ENCODE measurements at places on chromosomes 3 and 15.

- peak; percentile 85 for DNase-seq
These were observed at the start of gene ALG3 for GRCh38 chr3:184248454-184249411. Gene ALG3 (minus strand): TSS chr3:184248962. CDS start chr3:184248940, 22 bp downstream.

- peak; percentile 87 for DNase-seq
These were observed 281.9 kb upstream of the LRRFIP2 start for GRCh38 chr3:37456270-37456708.

DNA sequence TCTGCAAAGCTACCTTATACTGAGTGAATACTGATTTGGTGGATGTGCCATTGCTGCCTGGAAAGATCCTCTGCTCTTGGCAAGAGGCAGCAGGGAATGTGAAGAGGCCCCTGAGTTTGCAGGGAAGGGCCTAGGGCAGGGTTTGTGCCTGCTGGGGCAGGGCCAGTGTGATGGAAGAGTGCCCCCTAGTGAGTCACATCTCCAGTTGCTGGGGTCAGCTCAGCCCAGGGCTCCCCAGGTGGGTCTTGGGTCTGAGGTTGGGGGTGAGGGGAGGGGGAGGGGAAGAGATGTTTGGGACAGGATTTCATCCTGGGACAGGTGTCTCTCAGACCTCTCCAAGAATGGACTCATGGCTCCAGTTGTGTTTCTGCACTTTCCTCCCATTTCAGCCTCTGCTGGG is 4.1 kb upstream of the AMOTL2 start:
- no peak for DNase-seq

GRCh38 chr3:39264053-39264452 is 15.8 kb downstream of the CX3CR1 start:
- no peak for DNase-seq

DNA sequence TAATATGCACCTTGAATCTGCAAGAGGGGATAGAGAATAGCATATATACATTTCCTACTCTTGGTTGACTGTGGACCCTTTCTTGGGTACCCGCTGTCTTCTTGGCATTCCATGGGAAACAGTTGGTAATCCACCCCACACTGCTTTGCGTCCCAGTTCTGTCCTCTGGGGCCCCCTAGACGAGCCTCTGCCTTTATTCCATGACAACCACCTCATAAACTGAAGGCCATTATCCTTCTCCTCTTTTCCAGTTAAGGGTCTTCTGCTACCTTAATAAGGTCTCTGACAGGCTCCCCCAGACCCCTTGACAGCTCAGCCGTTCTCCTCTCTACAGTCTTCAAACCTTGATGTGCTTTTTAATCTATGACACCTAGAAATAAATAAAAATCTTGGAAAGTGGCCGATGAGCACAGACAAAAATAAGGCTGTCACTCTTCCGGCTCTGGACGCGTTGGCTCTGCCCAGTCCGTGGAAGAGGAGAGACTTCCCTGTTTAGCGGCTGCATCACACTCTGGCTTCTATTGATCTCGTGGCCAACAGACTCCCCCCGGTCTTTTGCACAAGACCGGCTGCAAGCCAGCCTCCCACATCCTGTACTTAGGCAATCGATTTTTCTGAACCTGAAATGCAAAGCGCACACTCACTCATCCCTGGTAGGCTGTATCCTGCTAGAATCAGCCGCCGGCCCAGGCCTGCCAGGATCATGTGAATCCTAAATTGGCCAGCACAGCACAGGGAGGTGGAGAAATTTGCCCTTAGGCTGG is 251.0 kb upstream of the TLE3 start:
- DNase-seq = no peak

DNA sequence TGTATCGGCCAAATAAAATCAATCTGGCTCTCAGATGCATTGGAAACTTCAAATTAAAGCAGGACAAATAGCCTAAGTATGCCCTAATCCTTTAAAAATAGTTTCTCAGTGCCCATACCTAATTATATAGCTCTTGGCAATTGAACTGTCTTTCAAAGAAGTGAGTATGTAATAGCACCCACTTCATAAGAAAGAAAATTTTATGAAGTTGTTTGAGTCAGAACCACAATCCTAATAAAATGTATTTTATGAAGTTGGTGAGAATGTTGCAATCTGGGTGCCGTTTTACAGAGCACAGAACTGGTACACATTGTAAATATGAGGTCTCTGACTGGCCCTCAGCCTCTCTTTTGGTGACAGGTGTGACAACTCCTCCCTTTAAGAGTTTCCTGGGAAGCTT is 45.4 kb downstream of the EPHB1 start:
- DNase-seq = no peak

- no peak for DNase-seq
These were observed 19.4 kb upstream of the ATP8B4 start for GRCh38 chr15:50138391-50138790.

DNA sequence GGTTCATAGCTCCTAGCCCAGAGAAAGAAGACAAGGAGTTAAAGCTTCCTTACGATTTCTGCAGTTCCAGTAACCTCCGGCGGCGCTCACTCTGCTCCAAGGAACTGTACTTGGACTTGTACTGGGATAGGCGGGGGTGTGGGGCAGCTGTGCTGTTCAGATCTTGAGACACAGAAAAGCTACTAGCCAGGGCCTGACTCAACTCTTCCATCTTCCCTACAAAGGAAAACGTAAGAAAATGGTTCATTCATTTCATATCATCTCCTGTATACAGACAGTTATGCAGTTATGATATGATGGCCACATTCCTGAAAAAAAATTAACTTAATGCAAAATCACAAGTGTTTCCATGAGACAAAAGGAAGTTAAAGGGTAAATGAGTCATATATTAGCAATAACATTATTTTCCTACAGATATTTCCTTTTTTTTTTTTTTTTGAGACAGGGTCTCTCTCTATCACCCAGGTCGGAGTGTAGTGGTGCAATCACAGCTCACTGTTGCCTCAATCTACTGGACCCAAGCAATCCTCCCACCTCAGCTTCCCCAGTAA is 4.6 kb downstream of the SNUPN start:
- peak; percentile 77 for DNase-seq

DNA sequence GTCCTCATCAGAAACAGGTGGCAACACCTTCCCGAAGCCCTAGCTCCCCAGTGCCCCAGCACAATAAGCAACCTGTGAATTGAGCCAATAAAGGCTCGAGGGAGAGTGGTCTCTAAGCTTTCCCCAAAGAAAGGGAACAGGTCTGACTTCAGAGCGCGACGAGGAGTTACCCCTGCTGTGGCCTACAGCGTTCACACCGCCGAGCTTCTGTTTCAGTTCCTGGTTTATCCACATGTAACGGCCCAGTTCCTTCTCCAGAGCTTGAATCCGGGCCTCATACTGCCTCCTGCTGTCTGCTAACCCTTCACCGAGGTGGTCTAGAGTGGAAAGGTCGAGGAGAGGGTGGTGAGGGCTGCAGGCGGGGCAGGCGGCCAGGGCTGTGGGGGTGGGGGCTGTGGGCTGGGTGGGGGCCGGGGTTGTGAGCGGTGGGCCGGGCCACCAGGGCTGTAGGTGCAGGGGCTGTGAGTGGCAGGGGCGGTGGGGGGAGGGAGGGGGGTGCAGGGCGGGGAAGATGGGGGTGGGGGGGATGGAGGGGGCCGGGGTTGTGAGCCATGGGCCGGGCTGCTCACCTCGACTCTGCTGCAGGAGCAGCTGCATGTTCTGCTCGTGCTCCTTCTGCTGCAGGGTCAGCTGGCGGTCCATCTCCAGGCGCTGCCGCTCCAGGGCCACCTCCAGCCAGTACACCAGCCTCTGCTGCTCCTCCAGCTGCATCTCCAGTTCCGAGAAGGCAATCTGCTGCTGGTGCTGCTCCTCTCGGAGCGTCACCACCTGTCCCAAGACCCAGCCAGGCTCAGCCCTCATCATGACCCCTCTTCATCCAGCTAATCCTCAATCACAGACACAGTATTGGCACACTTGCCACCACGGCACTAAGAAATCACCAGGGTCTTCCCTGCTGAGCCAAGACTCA is 26.2 kb downstream of the KIF7 start:
- DNase-seq = no peak

DNA sequence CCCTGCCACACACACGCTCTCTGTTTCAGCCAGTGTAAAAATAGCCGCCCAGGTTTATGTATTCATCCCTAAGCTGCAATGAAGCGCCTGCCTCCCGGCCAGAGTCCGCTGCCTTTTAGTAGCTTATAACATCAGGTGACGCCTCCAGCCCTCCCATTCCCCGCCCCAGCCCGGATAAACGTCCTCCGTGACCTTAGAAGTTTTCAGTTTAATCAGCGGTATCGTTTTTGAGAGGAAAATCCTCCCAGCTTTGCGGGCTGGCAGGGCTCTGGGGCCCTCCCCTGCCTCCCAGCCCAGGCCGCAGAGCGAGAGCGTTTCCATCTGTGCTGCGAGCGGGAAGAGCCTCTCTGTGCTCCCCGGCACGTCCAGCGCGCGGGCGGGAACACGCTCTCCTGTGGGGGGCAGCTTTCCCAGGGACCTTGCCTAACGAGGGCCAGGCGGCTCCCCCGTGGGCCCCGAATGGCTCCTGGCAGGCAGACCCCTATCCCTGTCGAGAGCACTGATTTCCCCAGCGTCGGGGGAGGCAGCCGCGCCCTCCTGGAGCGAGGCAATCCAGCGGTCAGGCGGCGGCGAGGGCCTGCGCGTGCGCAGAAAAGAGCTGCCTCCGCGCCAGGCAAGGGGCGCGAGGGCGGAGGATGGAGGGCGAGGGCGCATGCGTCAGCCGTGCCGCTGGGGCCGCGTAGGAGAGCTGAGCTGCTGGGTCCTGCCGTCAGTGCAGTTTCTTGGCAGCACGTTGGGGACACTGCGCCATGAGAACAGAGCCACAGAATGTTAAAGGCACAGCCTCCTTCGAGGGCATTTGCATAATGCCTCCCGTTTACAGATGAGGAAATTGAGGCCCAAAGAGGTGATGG is 71.1 kb downstream of the CCNL1 start:
- peak; percentile 96 for DNase-seq

GRCh38 chr3:32303399-32303747 is 64.9 kb downstream of the CMTM8 start:
- no peak for DNase-seq

- peak; percentile 75 for DNase-seq
These were observed 28.3 kb downstream of the GOLGA6A start for GRCh38 chr15:74053941-74054529.

GRCh38 chr15:44584162-44584749 is 47.3 kb downstream of the EIF3J start:
- DNase-seq = no peak

GRCh38 chr3:110624576-110624975 is 447.0 kb upstream of the NECTIN3 start:
- no peak for DNase-seq

GRCh38 chr3:177610262-177610661 is 413.0 kb upstream of the TBL1XR1 start:
- DNase-seq = no peak

DNA sequence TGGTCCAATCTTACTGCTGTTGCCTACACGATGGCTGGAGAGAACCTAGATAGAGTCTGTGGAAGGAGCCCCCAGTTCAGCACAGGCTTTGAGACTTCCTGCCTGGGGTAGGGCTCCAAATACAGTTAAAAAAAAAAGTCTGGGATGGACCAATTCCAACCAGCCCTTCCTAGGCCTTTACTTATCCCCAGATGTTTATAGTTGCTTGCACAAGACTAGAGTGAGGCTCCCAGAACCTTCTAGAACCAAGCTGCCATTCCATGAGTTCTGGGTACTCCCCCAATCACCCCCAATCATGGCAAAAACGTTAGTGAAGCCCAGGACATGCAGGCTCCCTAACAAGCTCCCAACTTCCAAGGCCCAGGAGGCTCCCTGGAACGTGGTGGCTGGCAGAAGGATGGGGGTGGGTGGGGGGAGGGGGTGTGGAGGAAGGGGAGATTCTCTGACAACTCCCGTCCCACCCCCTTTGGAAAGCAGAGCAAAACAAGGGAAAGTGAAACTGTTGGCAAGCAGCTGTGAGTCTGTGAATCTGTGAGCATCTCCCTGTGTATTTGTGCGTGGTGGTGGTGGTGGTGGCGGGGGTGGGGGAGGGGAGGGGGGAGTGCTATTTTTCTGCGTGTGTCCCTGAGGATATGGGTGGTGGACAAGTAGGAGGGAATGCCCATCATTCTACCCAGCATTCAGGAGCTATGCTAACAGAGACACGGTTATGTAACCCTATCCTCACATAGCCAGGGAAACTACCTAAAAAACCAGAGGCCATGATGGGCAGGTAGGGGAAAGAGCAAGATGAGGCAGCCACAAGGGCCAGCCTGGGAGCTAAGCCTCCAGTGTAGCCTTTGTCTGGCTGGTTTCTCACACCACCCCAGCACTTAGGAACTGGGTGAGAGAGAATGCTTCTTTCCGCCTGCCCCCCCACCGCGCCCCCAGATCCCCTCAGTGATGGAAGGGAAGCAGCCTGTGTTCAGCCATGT is 2.0 kb downstream of the MST1R start:
- no peak for DNase-seq

DNA sequence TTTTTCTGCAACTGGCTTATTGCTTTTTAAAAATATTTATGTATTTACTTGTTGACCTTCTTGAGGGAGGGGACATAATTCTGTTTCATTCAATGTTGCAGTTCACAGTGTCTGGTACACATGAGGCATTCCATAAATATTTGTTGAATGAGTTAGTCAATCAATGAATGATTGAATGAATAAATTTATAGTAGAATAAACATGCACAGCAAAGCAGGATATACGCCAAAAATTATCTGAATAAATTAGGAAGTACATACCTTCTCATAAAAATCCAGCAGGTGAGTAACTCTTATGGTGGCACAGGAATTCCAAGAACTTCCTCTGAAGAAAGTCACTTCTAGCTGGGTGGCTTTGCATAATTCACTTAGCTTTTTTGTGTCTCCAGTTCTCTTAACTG is 469.4 kb upstream of the ATP11B start:
- no peak for DNase-seq

GRCh38 chr3:27138005-27138404 is 231.2 kb downstream of the NEK10 start:
- DNase-seq = no peak

DNA sequence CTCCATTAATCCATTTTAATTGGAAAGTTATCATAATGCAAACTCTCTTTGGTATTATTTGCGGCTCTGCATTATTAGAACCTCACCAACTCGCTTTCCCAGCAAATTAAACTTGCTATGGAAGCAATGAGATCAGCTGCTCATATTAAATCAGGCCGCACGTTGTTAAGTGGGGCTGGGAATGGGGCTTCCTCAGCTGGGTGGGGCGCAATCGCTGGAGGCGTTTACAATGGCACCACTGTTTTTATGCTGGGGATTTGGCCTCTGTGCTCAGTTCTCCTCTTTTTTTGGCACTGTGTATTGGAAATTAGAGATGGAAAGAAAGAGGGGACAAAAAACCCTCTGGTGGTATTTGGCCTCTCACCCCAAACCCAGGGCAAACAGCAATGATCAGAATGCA is 72.2 kb downstream of the RPLP1 start:
- peak; percentile 37 for DNase-seq

- no peak for DNase-seq
These were observed 79.8 kb downstream of the RBPMS2 start for GRCh38 chr15:64695561-64695992.

DNA sequence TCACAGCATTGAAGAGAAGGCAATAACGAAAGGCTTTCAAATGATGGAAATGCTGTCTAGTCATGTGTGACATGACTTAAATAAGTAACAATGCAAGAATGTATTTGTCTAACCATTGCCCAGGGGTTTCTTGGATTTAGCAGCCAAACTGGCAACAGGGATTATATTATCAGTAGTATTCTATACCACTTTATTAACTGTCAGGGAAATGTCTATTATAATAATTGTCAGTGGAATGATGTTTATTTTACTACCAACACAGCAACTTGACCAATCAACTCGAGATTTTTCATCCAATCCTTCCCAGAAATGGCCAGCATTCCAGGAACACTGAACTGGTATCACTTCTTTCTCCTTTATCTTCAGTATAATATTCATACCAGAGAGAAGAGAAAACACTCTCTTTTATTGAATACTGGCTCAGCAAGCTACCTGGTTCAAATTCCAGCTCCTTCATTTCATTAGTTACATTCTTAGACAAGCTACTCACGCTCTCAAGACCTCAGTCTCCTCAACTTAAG is 66.2 kb downstream of the FOXP1 start:
- DNase-seq = no peak

Data from left ventricle myocardium inferior (tissue), 1 donor.